ENCODE measurements at places on chromosomes 6 and 20.

- peak; percentile 95 for DNase-seq
Observed at GRCh38 chr6:159726918-159727716, at the start of gene WTAP. Gene WTAP (plus strand): TSS chr6:159727506. CDS start chr6:159736266, 8,760 bp downstream.

DNA sequence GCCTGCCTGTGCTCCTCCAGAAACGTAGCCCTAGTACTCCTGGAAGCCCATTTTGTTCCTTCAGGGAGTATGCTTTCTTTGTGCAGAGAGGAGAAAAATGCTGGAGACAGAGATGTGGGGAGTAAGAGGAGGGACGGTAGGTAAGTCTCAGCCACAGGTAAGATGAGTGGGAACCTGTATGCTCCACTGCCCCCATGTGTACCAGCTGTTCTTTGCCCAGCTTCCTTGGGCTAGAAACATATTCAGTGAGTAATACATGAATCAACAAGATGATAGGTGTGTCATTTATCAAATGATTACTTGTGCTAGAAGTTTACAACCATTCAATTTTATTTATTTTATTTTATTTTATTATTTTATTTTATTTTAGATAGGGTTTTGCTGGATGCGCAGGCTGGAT lies 13.6 kb upstream of the CEP85L start:
- no peak for DNase-seq

GRCh38 chr6:113018351-113019151 lies 671.4 kb downstream of the RFPL4B start:
- no peak for DNase-seq

DNA sequence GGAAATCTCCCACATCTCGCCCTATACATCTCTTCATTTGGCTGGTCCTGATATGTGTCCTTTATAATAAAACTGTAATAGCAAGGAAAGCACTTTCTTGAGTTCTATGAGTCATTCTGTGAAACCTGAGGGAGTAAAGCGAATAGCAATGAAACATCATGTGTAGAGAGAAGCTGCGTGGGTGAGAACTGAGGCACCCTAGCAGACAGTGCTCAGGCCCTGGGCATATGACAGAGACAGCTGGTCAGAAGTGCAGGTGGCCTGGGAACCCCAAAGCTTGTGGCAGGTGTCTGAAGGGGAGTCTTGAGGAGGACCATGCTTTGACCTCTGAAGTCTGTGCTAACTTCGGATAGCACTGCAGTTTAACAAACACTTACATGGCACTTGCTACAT lies 1.3 kb upstream of the BLOC1S5 start:
- no peak for DNase-seq

- DNase-seq, result no peak
Observed at GRCh38 chr20:57688295-57688694, 21.5 kb downstream of the PMEPA1 start.

GRCh38 chr6:73569121-73569520 lies 48.3 kb upstream of the EEF1A1 start:
- no peak for DNase-seq

Measured in stimulated activated CD8-positive, alpha-beta memory T cell treated with anti-CD3 and anti-CD28 coated beads, Interleukin-15, amount 100 ng/mL, for 4 hours (primary cell).